ENCODE measurements at places on chromosomes 11 and 22. TPM values are rescaled to one million over a fixed set of nuclear protein-coding genes. Genes with fewer than 3 reads are reported as not detected.

DNA sequence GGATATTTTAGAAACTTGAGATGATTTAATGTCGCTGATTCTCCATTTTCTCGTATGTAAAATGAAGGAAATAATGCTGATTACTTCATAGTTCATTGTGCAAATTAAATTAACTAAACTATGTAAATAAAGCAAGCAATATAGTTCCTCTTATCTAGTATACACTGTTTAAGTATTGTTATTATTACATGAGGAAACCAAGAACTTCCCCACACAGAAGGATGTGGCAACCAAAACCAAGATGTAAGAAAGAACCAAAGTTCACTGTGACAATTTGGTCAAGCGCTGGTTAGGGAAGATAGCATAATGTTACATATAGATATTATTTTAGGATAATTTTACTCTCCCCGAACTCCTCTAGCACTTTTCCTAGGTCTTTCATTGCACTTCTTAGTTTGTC, 103.2 kb downstream of the XKR3 start:
- no peak for DNase-seq

Gene TTC28
- 49.6 TPM for polyA plus RNA-seq

DNA sequence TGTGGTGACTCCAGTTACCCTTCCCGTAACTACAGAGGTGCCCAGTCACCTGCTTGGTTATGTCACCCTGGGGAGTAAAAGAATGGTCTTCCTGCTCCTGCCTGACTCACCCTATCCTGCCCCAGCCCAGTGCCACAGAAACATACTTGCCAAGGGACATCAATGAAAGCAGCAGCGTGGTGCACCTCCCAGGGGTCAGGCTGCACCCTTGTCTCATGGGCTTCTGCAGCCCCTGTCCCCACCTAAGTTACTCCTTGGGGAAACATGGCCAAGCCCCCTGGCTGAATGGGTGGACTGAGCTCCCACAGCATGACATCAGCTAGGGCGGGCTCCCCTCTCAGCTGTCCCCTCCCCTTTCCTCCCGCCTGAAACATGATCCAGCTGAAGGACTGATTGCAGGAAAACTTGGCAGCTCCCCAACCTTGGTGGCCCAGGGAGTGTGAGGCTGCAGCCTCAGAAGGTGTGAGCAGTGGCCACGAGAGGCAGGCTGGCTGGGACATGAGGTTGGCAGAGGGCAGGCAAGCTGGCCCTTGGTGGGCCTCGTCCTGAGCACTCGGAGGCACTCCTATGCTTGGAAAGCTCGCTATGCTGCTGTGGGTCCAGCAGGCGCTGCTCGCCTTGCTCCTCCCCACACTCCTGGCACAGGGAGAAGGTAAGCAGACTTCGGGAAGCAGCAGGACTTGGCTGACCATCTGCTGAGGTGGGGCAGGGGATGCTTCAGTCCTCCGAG, at the start of gene HTR3A:
Gene HTR3A (plus strand): TSS at position 368 of the 730 bp plus-strand sequence. CDS start 218 bp downstream, at position 586.
- peak; percentile 69 for DNase-seq

Gene DENND6B
- polyA plus RNA-seq, result 18.4 TPM

- no peak for DNase-seq
Observed at GRCh38 chr11:18599739-18600230, at the start of gene MISFA. Gene MISFA, plus strand, starts transcription at chr11:18599789. Its CDS starts 140 bp downstream, at chr11:18599929.

Gene HSCB
- 19.7 TPM for polyA plus RNA-seq

DNA sequence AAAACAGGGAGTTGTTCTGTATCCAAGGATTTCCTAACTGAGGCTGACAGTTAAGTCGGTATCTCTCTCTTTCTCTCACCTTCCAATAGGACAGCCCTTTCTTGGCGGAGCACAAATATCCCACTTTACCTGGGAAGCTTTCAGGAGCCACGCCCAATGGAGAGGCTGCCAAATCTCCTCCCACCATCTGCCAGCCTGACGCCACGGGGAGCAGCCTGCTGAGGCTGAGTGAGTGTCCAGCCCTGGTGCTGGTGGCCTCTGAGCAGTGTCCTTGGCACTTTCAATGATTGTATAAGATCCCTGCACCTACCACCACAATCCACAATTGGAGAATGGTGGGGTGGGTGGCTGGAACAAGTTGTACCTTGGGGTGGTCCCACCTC, 33.7 kb downstream of the CYB5R2 start:
- DNase-seq, result no peak

Gene KRTAP5-4
- not detected for polyA plus RNA-seq

Gene SLC22A12
- polyA plus RNA-seq, result 5.5 TPM

- DNase-seq, result no peak
Observed at GRCh38 chr11:76069001-76069400, 137.3 kb downstream of the WNT11 start.

GRCh38 chr11:72436661-72437060, 2.3 kb upstream of the CLPB start:
- DNase-seq, result no peak

DNA sequence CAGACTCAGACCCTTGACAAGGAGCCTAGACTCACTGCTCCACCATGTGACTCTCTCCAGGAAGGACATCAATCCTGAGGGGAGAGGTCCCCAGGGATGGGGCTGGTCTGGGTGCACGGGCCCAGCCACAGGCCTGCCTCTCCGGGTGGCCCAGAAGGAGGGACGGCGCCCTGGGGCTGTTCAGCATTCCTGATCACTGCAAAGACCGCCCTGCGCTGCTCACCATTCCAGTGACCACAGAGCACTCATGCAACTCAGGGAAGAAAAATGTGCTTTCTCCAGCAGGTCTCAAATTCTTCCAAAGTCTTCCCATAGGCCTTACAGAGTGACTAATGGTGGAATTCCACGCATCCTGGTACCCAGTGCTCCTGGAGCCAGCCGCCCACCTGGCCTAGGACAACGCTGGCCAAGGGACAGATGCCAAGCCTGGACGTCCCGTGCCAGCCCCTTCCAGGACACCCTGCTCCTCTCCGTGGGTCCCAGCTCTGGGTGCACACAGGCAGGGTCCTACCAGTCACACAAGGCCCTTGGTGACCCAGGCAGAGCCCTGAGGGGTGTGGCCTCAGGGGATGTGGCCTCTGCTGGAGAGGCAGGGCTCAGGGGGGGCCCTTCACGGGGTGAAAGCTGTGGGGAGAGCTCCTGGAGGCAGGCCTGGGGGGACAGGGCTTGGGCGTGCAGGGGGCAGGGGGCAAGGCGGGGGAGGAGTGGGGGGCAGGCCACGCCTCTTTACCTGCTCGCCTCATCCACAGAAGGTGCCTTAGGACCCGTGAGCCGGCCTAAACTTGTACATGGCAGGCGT, 178.8 kb downstream of the IGLL1 start:
- DNase-seq, result no peak

Gene TRPC6
- polyA plus RNA-seq, result 6.6 TPM

Gene TYR
- 0.27 TPM for polyA plus RNA-seq

DNA sequence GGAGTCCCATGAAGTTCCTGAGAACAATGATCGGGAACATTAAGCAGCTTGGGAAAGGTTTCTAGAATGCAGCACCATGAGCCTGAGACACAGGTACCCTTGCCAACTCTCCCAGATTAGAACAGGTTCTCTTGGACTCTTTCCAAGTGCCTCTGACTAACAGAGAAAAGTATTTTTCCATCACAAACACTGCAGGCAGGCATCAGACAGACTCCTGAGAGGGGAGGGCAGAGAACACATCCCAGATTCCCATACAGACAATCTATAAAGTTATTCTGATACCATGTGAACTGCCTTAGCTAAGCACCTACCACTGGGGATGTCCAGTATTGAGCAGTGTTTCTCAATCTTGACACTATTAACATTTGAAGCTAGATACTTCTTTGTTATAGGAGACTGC, 27.3 kb downstream of the SERGEF start:
- DNase-seq, result no peak

DNA sequence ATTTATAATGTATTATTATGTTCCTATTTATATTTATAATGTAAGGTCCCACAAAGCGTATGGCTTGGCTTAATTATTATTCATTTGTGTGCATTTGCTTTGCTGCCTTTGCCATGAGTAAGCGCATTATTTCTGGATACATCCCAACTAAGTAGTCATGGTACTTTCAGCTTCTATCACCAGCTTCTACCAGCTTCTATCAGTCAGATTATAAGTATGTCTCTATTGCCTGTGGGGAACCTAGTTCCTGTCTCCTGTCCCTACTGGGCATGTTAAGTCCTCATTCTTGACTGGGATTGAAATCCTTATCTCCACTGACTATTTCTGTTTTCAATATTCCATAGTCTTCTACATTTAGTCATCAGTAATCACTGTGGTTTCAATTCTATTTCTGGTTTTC, 33.5 kb upstream of the OR10W1 start:
- DNase-seq, result no peak

Gene EMID1
- 119 TPM for polyA plus RNA-seq

DNA sequence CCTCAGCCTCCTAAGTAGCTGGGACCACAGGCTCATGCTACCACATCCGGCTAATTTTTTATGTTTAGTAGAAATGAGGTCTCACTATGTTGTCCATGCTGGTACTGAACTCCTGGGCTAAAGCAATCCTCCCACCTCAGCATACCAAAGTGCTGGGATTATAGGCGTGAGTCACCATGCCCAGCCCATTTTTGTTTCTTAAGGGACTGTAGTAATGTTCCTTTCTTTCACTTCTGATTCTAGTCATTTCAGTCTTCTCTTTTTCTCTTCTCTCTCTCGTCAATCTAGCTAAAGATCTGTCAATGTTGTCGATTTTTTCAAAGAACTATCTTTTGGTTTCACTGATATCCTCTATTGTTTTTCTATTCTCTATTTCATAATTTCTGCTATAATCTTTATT, 111.0 kb upstream of the APOA1 start:
- DNase-seq, result no peak

DNA sequence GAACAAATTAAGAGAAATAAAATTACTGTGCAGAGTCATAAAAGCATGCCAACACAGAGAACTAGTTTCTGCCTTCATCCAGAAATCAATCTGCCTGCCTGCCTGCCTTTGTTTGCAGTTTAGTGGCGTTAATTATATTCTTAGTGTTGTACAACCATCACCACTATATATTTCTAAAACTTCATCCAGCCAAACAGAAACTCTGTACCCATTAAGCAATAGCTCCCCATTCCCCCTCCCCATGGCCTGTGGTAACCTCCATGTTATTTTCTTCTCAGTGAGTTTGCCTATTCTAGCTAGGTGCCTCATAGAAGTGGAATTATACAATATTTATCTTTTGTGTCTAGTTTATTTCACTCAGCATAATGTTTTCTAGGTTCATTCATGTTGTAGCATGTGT, 183.2 kb upstream of the TBCEL start:
- DNase-seq, result no peak

DNA sequence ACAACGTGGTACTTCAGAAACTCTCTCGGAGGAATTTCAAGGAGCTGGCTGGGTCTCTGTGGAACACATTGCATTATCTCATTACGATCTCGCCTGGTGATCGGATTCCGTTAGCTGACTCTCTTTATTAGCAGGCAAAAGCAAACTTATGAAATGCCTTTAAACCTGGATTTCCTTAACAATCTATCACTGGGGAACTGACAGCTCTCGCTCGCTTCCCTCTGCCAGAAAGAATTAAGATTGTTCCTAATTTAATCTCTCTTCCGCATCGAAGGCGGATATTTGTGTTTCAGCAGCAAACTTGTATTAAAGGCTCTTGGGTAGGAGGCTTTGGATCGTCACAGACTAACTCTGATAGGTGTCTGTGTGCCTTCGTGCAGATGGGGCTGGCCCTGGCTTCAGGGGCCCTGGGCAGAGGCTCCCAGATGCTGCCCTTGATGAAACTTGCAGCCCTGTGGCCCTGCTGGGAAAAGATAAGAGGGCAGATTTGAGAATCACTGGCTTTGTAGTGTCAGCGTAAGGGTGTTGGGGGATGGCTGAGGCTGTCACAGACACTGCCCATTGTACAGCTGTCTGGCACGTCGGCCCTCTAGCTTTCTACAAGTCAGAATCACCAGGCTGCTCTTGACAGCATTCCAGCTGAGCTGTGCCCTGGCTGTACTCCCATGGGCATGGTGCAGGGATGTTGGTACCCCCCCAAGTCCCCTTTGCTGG, 162.2 kb upstream of the NECTIN1 start:
- DNase-seq, result no peak

DNA sequence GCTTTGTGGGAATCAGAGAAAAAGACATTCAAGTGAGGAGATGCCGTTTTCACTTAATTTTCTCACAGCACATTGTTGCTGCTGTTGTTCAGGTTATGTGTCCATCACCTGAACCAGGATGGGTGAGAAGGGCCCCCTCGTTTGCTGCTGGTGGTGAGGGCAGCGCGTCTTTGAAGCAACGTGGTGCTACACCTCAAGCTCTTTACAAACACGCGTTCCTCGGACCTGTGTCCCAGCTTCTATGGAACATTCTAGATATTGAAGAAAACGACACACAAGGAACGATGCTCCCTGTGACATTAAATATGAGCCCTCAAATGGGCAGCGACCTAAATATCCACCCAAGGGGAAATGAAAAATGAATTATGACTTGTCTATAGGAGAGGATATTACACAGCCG, 418.6 kb downstream of the MN1 start:
- no peak for DNase-seq

DNA sequence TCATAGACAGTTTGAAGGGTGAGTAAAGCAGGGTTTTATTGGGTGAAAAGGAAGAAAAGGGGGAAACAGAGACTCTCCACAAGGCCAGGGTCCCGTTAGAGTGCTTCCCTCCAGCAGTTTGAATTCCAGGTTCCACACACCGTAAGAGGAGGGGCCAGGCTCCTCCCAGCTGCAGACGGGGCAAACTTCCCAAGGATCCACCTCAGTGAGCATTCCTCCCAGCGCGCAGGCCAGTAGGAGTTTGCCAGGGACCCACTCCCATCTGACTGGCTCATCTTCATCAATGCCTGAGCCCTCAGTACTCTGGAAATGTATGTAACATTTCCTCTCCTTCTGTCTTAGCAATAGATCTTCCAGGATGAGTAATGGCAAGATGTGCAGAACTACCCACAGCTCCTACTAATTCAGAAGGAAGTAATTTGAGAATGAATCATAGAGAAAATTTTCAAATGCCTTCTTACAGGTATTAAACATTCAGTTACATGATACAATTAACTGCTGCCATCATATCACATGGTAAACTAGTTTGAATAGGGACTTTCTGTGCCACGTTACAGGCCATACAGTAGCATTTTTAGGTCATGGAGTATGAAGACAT, 34.0 kb upstream of the TRPC6 start:
- peak; percentile 8 for DNase-seq

GRCh38 chr22:32958001-32958400, 100.2 kb downstream of the SYN3 start:
- DNase-seq, result no peak

DNA sequence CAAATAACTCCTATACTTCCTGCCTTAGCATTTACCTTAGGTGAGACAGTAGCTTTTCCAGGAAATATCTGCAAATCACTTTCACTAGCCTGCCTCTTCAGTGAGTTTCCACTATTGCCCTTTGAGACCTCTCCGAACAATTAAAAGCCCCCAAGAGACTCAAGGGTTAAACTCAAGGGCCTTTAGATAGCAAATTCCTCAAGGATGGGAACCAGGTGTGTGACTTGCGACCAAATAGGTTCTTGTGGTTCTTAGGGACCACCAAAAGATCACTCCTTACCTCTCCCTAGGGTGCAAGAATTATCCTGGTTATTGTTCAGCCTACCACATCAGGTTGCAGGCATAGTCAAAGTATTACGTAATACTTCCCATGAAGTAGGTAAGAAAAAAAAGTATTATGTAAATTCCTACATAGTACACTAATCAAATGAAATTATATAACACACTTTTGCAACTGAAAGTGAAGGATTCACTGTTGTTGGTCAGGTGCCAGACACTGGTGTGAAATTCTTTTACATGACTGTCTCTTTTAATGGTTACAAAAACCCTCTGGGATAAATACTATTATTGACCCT, 1.4 kb upstream of the RDX start:
- no peak for DNase-seq

- DNase-seq, result no peak
Observed at GRCh38 chr11:16287630-16288280, 68.6 kb downstream of the SOX6 start.

- DNase-seq, result no peak
Observed at GRCh38 chr11:119052163-119052814, 4.7 kb downstream of the HYOU1 start.

GRCh38 chr11:2077061-2077802, 62.0 kb downstream of the IGF2 start:
- DNase-seq, result no peak

Gene BRSK2
- polyA plus RNA-seq, result 0.41 TPM

Measured in left renal cortex interstitium (tissue), 4 donors.